Cerebellar nuclear complex (tissue), 1 donor: ENCODE measurements at places on chromosomes 4 and X.

GRCh38 chr4:5828005-5828391 lies 64.9 kb downstream of the CRMP1 start:
- no peak for DNase-seq

DNA sequence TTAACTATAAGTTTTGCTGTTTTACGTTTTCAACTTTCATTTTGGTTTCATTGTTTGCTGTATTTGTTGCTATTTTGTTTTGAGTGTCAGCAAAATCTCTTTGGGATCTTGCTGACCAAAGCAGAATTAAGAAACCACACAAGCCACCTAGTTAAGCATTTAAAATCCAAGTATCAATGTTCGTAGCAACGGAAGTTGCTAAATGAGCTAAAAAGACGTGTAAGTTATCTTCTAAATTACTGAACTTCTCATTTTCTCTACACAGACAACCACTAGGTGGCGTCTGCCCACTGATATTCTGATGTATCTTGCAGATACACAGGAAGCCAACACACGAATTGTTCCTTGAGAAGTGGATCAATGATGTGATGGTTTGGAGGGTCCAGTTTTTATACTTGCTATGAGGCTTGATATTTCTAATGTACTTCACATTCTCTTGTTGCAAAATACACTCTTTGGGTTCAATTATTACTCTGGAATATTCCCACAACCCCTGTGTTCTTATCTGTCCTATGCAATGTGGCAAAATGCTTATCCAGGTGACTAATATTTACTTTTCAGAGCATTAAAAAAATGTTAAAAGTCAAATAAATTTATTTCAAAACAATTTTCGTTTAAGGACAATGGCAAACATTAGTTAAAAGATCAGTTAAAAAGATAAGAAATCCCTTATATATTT lies 250.5 kb downstream of the TECRL start:
- DNase-seq: peak; percentile 3

- DNase-seq: no peak
These were observed 10.1 kb downstream of the SCARB2 start for GRCh38 chr4:76203541-76203940.

- no peak for DNase-seq
These were observed 184.4 kb upstream of the CASK start for GRCh38 chrX:42107495-42108488.

DNA sequence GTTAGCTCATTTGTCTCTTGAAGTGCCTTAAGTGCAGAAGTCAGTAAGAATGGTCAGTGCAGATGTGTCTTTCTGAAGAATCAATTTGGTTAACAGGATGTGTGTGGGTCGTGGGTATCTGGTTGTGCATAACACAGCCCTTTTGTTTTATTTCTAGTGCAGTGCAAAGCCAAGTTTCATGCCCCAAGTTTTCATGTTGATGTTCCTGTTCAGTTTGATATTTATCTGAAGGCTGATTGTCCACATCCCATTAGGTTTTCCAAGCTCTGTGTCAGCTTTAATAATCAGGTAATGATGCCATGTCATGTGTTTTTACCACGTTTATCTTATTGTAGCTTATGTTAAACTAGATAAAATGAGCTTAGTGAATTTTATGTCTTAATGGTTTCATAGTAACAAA lies 27.4 kb downstream of the TRAPPC11 start:
- DNase-seq: no peak

GRCh38 chr4:81084029-81084428 lies 53.5 kb downstream of the BMP3 start:
- no peak for DNase-seq

DNA sequence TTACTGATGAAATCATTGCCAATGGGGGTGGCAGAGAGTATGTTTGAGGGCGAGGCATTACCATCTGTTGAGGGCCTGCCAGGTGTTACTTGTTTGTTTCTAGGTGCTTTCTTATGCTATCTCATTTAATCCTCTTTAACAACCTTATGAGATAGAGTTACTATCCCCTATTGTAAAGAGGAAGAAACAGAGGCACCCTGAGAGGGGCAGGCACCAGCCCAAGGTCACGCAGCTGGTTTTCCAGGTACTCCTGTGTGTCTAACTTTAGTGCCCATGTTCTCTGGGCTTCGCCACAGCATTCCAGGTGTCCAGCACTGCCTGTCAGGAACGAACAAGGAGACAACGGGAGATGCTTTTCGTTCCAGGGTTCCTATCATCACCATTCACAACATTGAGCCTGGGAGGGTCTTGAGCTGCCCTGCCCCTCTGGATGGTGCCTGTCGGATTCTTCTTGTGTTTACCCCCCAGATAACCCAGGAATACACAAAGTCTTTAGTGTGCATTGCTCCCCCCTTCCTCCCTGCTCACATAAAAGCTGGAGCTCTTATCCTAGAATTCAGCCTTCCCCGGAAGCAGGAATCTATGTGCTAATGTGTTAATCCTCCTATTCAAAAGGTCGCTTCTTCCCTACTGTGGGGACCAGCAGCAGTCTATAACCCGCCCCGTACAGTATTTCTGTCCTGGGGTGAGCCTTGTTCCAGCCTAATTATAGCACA lies 24.9 kb upstream of the GPC4 start:
- no peak for DNase-seq

- DNase-seq: peak; percentile 16
These were observed 835 bp upstream of the NFKB1 start for GRCh38 chr4:102500352-102500695.

- DNase-seq: no peak
These were observed 41.3 kb upstream of the MAGED1 start for GRCh38 chrX:51852096-51852495.

GRCh38 chr4:80812145-80812544 lies 218.4 kb upstream of the BMP3 start:
- no peak for DNase-seq

DNA sequence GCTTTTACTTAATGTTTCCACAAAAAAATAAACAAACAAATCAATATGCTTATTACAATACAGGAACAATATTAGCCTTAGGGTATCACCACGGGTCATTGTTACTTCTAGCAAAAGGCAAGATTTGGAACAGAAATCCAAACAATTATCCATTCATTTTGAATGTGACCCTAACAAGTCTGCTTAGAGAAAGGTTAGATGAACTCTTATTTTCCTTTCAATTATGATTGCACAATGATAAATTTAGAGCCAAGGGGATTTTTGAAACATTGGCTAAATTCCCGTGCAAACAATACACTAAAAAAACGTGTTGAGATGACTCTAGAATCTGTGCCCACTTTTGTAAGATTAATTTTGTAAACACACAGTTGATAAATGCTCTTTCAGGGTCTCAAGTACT lies 474.7 kb downstream of the PCDH7 start:
- no peak for DNase-seq

DNA sequence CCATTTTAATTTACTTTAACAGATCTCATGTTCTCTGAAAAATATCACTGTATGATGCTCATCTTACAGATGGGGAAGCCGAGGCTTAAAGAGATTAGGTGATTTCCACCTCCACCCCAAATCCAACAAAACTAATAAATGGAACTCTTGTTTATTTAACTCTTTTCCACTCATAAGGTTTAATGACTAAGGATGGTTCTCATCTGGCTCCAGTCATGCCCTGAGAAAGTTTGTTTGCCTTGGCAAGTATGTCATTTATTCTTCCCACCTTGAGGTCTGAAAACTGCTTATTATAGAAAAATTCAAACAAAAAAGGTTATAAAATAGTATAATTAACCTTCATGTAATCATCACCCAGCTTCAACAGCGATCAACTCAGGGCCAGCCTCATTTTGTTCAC lies 56.3 kb downstream of the PPEF2 start:
- DNase-seq: no peak

- DNase-seq: no peak
These were observed 6.8 kb upstream of the CDKL2 start for GRCh38 chr4:75637176-75637575.
